ENCODE measurements at places on chromosomes 4 and X.

DNA sequence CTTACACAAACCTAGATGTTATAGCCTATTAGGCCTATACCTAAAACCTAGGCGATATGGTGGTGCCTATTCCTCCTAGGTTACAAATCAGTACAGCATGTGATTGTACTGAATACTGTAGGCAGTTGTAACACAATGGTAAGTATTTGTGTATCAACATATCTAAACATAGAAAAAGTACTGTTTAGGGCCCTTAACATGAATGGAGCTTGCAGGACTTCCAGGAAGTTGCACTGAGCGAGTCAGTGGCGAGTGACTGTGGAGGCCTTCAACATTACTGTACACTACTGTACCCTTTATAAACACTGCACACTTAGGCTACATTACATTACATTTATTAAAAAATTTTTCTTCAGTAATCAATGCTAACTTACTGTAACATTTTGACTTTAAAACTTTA lies 37.8 kb downstream of the WWC2 start:
- no peak for DNase-seq

DNA sequence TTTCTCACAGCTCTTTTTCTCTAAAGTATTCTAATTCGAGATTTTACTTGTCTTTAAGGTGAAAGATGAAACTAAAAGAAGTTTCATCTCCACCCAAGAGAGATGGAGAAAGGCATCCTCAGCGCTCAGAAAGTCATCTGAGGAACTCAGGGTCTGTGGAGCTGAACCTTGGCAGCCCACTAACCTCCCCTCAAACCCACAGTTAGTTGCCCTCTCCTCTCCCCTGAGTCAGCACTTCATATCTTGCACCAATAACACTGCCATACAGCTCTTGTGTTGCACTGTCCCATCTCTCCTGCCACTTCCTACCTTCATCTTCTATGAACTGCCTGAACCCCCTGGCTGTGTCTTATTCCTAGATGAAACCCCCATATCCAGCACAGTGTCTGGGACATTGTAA lies 184.8 kb downstream of the RAB28 start:
- no peak for DNase-seq

- DNase-seq, result no peak
These were observed 504 bp upstream of the PDLIM3 start for GRCh38 chr4:185535612-185536410.

DNA sequence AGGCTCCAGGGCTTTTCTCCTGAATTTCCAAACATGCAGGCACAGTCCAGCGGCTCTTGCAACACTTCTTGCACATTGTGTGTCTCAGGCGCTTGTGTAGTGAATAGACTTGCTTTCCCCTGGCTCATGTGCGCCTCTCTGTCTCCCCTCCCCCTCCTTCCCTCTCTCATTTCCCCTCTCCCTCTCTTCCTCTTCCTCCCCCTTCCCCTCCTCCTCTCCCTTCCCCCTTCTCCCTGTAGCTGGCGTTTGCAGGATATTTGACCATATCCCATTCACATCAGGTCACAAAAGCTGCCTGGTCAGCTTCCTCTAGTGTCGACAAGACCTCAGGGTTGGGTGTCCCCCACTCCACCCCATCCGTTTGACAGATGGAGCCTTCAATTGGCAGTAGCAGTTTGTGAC lies 2.4 kb downstream of the CHST7 start:
- DNase-seq, result no peak

GRCh38 chr4:6177587-6178197 lies 22.7 kb downstream of the JAKMIP1 start:
- no peak for DNase-seq

DNA sequence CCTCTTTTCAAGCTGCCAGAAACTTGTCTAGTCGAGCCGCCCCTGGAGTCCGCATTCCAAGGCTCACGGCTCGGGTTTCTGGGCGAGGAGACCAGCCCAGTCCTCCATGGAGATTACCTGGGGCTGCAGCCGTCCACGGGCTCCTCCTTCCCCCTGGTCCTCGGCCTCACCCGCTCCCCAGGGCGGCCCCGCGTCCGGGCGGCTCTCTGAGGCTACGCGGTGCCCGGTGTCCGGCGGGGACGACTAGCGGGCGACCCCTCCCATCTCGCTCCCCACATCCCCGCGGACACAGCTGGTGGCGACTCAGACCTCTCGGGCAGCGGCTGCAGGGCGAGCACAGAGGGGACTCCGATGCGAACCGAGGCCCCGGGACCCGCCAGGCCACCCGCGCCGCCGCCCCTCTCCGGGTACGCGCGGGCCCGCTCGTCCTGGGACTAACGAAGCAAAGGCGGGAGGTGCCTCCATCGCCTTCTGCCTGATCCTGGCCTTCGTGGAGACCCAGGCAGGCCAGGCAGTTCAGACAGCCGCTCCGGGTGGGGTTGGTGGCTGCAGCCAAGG lies 159.4 kb downstream of the TRAM1L1 start:
- no peak for DNase-seq

GRCh38 chrX:136310411-136310810 lies 9.6 kb downstream of the ADGRG4 start:
- no peak for DNase-seq

GRCh38 chr4:3416821-3417221 lies 24.9 kb upstream of the HGFAC start:
- DNase-seq, result no peak

GRCh38 chr4:55989766-55990165 lies 41.0 kb downstream of the CEP135 start:
- DNase-seq, result no peak

GRCh38 chr4:111016416-111016815 lies 393.5 kb upstream of the PITX2 start:
- no peak for DNase-seq

GRCh38 chr4:100539706-100540105 lies 21.9 kb upstream of the EMCN start:
- DNase-seq, result no peak

- DNase-seq, result peak; percentile 57
These were observed 130.3 kb downstream of the DIPK2B start for GRCh38 chrX:45070116-45071007.

GRCh38 chr4:161841759-161842158 lies 322.0 kb downstream of the FSTL5 start:
- DNase-seq, result no peak

DNA sequence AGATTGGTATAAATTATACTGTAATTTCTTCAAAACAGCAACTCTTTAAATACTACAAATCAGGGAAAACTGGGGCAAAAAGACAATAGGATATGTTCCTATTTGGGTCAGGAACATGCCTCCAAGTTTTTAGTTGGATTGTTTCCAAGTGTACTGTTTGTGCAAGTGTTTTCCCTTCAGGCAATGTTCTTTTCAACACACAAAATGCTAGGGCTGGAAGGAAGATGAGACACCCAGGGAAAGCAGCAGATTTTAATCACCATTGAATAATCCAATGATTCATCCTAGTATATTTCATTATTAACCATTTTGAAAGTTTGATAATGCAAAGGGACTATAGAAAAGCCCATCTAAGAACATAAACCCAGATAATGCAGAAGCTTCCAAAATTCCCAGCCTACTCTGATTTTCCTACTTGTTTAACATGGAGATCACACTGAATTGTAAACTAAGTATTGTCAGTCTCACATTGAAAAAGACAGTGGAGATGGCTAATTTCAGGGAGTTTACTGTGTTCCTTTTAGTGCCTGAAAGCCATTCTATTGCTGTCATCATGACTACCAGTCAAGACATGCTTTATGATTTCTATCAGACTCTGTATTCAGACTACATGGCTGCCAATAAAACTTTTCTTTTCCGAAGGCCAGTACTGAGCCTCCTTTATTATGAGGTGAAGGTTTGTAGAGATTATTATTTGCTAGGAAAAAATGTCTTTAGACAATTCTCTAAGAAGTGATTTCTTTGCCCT lies 38.6 kb downstream of the COL4A6 start:
- DNase-seq, result no peak

GRCh38 chr4:10006601-10007435 lies 14.5 kb downstream of the SLC2A9 start:
- no peak for DNase-seq

DNA sequence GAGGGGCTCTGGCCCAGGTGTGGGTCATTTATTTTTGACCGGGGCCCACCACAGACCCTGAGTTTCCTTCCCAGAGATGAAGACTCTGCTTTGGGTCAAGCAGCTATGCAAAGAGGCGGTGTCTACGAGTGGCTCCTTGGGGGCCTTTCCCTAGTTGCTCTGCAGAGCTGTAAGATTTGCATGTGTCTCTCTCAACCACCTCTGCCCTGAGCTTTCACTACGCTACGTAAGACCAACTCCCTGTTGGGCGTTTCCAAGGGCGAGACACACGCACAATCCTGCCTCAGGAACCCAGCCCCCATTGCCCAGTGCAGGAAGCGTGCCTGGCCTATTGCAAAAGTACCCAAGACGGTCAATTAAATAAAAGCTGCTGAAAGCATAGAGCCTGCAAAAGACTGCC lies 10.0 kb upstream of the ANOS1 start:
- DNase-seq, result no peak

- DNase-seq, result no peak
These were observed 100.9 kb downstream of the MAMLD1 start for GRCh38 chrX:150464001-150464400.

DNA sequence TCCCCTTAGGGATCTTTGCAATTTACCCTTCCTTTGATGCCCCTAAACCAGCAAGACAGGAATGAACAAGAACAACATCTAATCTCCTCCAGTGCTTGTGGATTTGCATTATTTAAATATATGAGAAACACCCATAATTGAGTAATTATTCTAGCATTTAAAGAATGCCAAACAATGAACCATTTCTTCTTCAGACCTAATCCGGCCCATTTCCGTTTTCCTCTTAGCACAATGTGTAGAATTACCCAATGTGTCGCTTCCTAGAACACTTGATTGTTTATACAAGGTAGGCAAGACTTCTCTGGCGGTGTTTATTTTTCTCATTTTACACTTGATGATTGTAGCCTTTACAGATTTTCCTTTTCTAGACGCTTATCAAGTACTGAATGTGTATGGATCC lies 43.5 kb downstream of the CLDN34 start:
- DNase-seq, result no peak

GRCh38 chr4:155906554-155907247 lies 3.2 kb downstream of the TDO2 start:
- DNase-seq, result no peak

- no peak for DNase-seq
These were observed 58.0 kb upstream of the ZC4H2 start for GRCh38 chrX:65034292-65034667.

- no peak for DNase-seq
These were observed 202.6 kb upstream of the GYPA start for GRCh38 chr4:144342949-144343760.

GRCh38 chrX:109880629-109881028 lies 122.3 kb upstream of the TMEM164 start:
- DNase-seq, result peak; percentile 88

DNA sequence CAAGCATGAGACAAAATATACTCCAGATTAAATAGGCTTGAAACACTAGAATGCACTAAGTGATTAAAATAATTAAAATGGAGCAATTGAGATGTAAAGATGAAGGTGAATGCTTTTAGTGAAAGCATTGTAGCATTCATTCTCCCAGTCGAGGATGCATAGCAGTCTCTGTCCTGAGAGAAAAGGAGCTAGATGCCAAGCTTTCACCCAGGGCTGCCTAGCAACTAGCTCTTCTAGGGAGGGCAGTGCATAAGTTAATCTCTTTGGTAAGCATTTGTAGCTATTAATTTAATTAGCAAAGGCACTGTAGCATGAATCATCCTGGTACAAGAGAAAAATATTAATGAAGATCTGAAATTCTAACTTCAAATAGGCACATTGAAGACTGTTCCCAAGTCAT lies 1014.8 kb downstream of the C4orf33 start:
- no peak for DNase-seq

GRCh38 chrX:73478961-73479360 lies 32.1 kb downstream of the CDX4 start:
- DNase-seq, result no peak

GRCh38 chrX:19293606-19294325 lies 50.0 kb upstream of the PDHA1 start:
- no peak for DNase-seq

- DNase-seq, result no peak
These were observed 639.0 kb downstream of the BCOR start for GRCh38 chrX:39458779-39459178.

- no peak for DNase-seq
These were observed 148.8 kb downstream of the CCNG2 start for GRCh38 chr4:77305766-77306165.

DNA sequence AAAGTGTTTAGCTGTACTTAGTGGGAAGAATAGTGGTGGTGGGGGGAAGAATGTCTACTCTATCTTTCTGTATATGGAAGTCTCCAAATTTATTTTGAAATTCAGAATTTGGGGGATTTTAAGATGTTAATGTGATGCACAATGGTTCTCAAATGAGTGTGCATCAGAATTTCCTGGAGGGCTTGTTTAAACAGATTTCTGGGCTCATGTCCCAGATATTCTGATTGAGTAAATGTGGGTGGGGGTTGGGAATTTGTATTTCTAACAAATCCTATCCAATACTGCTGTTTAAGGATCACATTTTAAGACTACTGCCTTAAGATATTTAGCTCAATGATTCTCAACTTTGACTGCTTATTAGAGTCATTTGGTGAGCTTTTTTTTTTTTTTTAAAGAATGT lies 15.1 kb upstream of the INTS6L start:
- no peak for DNase-seq

DNA sequence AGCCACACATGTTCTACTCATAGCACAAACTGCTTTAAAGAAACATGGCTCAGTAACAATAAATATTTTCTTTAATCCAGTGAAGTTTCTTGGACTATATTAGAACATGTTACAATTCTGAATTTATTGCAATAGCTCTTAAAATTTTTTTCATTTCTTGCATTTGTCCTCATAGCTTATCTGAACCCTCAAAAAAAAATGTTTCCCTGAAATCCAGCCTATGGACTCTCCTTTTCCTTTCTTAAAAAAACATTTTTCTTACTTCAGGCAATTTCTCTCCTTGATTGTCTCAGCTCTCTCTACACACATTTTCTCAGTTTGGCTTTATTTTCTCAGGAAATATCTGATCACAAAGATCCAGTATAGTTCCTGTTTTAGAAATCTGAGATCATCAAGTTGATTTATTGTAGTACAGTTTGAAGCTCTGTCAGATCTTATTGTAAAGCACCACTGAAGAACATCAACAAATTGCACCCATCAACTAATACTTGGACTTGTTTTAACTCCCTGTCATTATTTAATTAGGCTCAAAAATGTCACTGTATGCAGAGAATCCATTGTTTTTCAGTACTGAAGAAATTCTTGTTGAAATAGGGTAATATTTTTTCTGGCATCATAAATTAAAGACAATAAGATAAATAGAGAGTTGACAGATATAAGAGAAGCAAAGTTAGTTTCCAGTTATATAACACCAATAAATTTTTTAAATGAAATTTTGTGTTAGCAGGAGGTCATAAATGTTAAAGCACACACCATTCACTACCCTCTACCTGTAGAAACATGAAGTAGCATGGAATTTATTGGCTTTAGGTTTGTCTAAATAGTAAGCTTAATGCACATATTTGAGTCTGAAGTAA lies 317.7 kb downstream of the ARHGAP24 start:
- no peak for DNase-seq

Data from inflammatory macrophage treated with lipopolysaccharide for 1 hour (primary cell).